ENCODE measurements at places on chromosomes 1 and 21. TPM values are rescaled to one million over a fixed set of nuclear protein-coding genes. Genes with fewer than 3 reads are reported as not detected.

- no peak for DNase-seq
These were observed 860.4 kb downstream of the PLA2G4A start for GRCh38 chr1:187689129-187689528.

The CFHR5 gene
- total RNA-seq = not detected

- DNase-seq = no peak
These were observed 76.0 kb upstream of the ZBTB40 start for GRCh38 chr1:22375601-22376000.

The GJA8 gene
- not detected for total RNA-seq
